PC-3 (cell line): ENCODE measurements at places on chromosomes 5 and 9. TPM values are rescaled to one million over a fixed set of nuclear protein-coding genes. Genes with fewer than 3 reads are reported as not detected.
A peak's percentile ranks its signal among the peaks of the same experiment; 100 is the strongest.

DNA sequence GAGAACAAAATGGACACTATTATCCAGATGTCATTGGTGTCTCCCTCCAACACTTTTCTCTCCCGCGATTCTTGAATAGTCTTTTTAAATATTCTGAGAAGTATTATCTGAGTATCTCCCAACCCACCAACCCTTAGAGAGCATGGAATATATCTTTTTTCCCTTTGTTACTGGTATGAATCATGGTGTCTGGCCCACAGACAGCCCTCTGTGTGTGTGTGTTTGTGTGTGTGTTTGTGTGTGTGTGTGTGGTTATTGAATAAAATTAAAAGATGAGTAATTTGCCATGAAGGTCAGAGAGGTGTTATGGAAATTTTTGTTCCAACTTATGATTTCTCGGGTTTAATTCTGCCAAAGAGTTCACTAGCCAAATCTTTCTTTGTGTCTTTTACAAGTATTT lies 47.7 kb downstream of the CAMK4 start:
- no peaks in the 10 kb centered on the region for H3K36me3 ChIP-seq
- H3K27ac ChIP-seq, result no peak overlapping the region
- H3K27me3 ChIP-seq, result peaks cover 5% of the 10 kb centered on the region; the same call in 1 of the 2 replicates
- no peak overlapping the region for H3K4me3 ChIP-seq
- no peak for DNase-seq

DNA sequence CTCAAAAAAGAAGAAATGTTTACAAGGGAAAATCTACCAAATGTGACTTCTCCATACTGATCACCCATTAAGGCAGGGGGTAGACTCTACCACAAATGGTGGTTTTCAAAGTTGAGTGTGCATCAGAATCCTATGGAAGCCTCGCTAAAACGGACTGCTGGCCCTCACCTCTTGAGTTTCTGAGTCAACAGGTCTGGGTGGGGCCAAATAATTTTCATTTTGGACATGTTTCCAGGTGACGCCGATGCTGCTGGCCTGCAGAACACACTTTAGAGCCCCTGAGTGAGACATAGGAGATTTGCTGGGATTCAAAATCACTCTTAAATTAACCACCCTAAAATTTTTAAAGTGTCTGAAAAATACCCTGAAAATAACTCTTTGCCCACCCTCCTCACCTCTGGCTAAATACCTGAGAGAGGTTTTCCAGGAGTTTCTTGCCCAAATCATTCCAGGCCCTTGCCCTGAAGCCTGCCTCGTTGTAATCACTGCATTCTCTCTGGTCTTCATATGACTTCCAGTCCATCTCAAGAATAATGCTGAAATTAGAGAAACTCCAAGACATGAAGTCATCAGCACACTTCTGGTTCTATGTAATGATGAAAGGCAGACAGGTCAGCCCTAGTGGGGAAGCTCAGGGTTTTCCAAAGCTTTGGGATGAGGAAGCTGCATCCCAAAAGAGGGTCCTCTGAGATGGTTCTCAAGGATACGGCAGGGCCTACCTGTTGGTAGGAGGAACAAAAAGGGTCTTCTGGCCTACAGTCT lies 18.2 kb downstream of the C9orf152 start:
- H3K4me3 ChIP-seq, result no peak overlapping the region
- no peak overlapping the region for H3K27ac ChIP-seq
- no peak for DNase-seq
- no peaks in the 10 kb centered on the region for H3K27me3 ChIP-seq
- H3K36me3 ChIP-seq, result no peaks in the 10 kb centered on the region

GRCh38 chr9:123338710-123339665 lies 17.0 kb upstream of the CRB2 start:
- no peaks in the 10 kb centered on the region; the same call in 1 of the 2 replicates for H3K4me1 ChIP-seq
- H3K27ac ChIP-seq, result no peak overlapping the region
- no peaks in the 10 kb centered on the region for H3K27me3 ChIP-seq
- no peak for DNase-seq
- no peak overlapping the region for H3K4me3 ChIP-seq
- H3K36me3 ChIP-seq, result no peaks in the 10 kb centered on the region

DNA sequence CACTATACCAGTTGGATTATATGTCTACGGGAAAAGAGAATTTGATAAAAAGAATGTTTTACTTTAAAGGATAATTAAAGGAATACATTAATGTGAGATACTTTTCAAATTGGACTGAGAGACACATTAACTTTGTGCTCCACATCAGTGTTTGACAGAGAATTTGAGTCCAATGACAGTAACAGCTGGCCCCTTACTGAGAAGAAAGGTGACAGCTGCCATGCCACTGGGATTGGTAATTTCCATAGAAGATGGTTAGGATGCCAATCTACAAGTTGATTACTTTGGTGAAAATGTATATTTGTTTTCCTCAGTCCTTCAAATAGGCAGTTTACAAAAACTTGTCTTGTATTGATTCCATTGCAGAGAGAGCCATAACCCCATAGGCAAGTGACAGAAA lies 578.4 kb downstream of the SLCO4C1 start:
- H3K27me3 ChIP-seq, result no peaks in the 10 kb centered on the region
- H3K4me1 ChIP-seq, result no peaks in the 10 kb centered on the region
- no peak overlapping the region for H3K4me3 ChIP-seq
- no peak for DNase-seq
- no peak overlapping the region for H3K27ac ChIP-seq

DNA sequence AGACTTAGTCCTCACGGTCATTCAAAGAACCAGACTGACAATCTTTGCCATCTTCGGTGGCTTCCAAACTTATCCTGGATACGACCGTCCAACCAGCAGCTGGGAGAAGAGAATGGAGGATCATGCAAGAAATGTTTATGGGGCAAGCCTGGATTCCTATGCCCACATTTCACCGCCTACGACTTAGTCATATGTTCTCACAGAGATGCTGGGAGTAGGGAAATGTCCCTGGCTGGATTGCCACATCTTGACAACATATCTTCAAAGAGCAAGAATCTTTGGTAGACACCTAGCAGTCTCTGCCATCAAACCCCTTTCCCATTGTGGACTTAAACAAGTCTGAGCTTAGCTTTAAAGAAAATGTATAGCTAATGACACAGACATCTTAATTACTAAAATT lies 5.0 kb downstream of the MED7 start:
- no peak for DNase-seq
- H3K36me3 ChIP-seq, result peaks cover 22% of the 10 kb centered on the region
- peaks cover 7% of the 10 kb centered on the region; the same call in 1 of the 2 replicates for H3K4me1 ChIP-seq
- H3K4me3 ChIP-seq, result no peak overlapping the region
- no peaks in the 10 kb centered on the region for H3K27me3 ChIP-seq

GRCh38 chr9:76245518-76245917 lies 148.7 kb downstream of the RFK start:
- no peaks in the 10 kb centered on the region for H3K36me3 ChIP-seq
- no peak for DNase-seq
- no peaks in the 10 kb centered on the region for H3K4me1 ChIP-seq
- H3K27me3 ChIP-seq, result no peaks in the 10 kb centered on the region
- no peak overlapping the region for H3K27ac ChIP-seq

- H3K27me3 ChIP-seq, result peaks cover 10% of the 10 kb centered on the region; the same call in 1 of the 2 replicates
- no peak overlapping the region for H3K4me3 ChIP-seq
- H3K27ac ChIP-seq, result no peak overlapping the region
- H3K36me3 ChIP-seq, result no peaks in the 10 kb centered on the region
- no peak for DNase-seq
Observed at GRCh38 chr9:69443178-69443577, 118.2 kb downstream of the ENTREP1 start.

- peak; percentile 43 for DNase-seq
- no peak overlapping the region for H3K4me3 ChIP-seq
- no peaks in the 10 kb centered on the region for H3K27me3 ChIP-seq
- no peak overlapping the region for H3K27ac ChIP-seq
- no peaks in the 10 kb centered on the region for H3K4me1 ChIP-seq
Observed at GRCh38 chr9:13904746-13905145, 409.2 kb downstream of the NFIB start.

DNA sequence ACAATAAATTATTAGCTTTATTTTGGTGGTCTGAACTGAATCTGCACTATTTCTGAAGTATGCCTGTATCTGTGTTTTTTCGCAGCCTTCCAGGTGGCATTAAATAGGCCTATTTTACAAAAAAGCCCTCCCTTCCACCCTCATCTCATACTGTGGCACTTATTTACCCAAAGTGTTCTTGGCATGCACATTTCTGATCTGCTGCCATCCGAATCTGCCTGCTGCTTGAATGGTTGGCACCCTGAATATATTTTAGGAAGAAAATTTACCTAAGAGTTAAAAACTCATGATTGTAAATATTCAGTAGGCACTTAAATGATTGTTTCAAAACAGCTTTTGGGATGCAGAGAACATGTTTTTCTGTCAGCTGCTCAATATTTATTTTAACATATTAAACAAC lies 150.1 kb downstream of the SLC28A3 start:
- H3K4me1 ChIP-seq, result no peaks in the 10 kb centered on the region
- H3K36me3 ChIP-seq, result no peaks in the 10 kb centered on the region
- H3K4me3 ChIP-seq, result no peak overlapping the region
- H3K27me3 ChIP-seq, result peaks cover 34% of the 10 kb centered on the region
- H3K27ac ChIP-seq, result no peak overlapping the region
- no peak for DNase-seq

- H3K27ac ChIP-seq, result no peak overlapping the region
- H3K4me1 ChIP-seq, result no peaks in the 10 kb centered on the region
- H3K4me3 ChIP-seq, result no peak overlapping the region
- DNase-seq, result no peak
- no peaks in the 10 kb centered on the region for H3K36me3 ChIP-seq
Observed at GRCh38 chr5:146902471-146902870, 23.9 kb upstream of the PPP2R2B start.

Gene GLDC
- total RNA-seq, result 5.4 and 8.1 TPM in 2 replicates

Gene RPP25L
- total RNA-seq, result 25.0 and 30.2 TPM in 2 replicates

Gene SRD5A1
- 18.7 and 39.6 TPM in 2 replicates for total RNA-seq

Gene ABO
- total RNA-seq, result not detected in 2 replicates
